WERI-Rb-1 (cell line): ENCODE measurements at places on chromosomes 2 and 18.
A peak's percentile ranks its signal among the peaks of the same experiment; 100 is the strongest.

DNA sequence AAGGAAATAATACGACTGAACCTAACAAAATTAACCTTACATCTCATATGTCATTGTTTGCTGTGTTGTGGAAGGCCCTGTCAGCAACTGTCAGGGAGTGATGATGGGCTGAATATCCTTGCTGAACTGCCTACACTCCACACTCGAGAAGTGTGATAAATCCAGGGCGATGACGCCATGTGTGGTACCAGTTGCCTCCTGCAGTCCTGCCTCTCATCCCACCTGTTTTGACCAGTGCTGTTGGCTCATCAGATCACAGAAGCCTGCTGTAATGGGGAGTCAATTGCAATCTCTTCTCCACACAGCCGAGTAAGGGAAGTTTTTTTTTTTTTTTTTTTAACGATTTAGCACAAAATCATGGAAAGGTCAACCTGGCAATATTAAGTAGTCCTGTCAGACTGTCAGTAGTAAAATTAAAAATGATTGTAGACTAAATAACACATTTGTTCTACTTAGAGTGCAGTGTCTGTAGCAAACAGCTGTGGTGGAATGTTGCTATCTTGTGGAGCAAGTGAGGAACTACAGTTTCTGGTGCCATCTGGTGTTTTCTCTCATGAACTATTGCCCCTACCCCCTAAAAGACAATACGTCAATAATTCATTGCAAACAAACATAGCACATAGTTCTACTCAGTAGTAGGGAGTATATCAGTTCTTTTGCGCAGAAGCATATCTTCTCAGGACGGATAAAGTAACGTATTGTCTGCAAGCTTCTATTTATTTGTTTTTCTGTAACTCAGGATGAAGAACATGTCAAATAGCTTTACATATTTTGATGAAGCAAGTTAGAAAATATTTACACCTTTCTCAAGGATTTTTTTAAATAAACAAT, 347.6 kb downstream of the CTNNA2 start:
- DNase-seq, result peak; percentile 22

DNA sequence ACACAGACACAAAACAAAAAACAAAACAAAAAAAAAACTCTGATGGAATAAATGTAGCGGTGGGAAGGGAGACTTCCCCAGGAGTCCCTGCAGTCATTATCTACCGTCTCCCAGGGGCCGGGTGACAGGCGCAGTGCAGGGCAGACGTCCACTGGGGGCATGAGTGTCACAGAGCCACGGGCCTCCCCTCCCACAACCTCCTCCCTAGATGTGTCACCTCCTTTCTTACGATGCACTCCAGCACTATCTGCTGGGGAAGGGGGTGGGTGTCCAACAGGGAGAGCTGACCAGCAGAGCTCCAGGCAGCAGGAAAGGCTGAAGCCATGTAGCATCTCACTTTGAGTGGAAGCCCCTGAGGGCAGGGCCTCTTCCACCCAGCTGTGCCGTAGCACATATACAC, 84.5 kb downstream of the LONRF2 start:
- DNase-seq, result peak; percentile 23

DNA sequence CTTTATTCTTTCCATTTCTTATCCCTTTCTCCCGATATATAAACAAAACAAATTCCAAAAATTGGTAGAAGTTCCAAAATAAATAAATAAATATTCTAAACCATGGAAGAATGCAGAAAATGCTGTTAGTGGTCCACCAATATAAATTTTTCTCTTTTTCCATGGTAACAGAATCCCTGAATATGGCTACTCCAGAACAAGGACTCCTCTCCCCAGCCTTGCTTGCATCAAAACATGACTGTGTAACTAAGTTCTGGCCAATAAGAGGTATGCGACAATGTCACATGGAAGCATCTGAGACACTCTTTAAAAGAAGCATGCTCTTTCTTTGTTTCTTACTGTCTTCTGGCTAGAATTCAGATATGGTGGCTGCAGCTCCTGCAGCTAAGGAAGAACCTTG, 325.1 kb upstream of the TANK start:
- DNase-seq, result no peak

GRCh38 chr18:27114842-27115241, 70.3 kb downstream of the CHST9 start:
- DNase-seq, result no peak
